ENCODE measurements at places on chromosomes 3 and 15.

DNA sequence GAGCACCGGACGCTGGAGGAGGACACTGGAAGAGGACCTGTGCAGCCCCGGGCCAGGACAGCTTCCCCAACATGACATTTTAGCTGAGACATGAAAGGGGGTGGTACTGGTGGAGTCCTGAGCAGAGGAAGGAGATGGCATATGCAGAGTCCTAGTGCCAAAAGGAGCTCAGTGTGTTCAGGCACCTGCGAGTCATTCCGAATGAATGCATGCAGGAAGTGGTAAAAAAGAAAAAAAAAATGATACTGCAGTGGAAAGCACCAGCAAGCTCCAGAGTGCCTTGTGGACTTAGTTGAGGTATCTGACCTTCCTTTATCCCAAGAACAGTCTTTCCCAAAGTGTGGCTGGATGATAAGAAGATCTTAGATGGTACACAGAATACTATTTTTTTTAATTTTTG is 6.6 kb upstream of the ZNF148 start:
- DNase-seq, result no peak

DNA sequence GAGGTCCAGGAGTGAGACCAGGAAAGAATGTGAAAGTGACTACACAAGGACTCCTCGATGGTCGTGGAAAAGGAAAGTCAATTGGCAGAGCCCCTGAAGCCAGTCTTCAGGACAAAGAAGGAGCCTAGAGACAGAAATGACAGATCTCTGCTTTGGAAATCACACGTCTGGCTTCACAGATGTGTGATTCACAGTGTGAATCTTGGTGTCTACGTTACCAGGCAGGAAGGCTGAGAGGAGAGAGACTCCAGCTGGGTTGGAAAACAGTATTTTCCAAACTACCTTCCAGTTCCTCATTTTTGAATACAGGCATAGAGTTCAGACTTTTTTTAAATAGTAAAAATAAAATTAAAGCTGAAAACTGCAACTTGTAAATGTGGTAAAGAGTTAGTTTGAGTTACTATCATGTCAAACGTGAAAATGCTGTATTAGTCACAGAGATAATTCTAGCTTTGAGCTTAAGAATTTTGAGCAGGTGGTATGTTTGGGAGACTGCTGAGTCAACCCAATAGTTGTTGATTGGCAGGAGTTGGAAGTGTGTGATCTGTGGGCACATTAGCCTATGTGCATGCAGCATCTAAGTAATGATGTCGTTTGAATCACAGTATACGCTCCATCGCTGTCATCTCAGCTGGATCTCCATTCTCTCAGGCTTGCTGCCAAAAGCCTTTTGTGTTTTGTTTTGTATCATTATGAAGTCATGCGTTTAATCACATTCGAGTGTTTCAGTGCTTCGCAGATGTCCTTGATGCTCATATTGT is 6.0 kb downstream of the CCR2 start:
- no peak for DNase-seq

GRCh38 chr15:58269455-58270414 is 131.6 kb downstream of the AQP9 start:
- no peak for DNase-seq

DNA sequence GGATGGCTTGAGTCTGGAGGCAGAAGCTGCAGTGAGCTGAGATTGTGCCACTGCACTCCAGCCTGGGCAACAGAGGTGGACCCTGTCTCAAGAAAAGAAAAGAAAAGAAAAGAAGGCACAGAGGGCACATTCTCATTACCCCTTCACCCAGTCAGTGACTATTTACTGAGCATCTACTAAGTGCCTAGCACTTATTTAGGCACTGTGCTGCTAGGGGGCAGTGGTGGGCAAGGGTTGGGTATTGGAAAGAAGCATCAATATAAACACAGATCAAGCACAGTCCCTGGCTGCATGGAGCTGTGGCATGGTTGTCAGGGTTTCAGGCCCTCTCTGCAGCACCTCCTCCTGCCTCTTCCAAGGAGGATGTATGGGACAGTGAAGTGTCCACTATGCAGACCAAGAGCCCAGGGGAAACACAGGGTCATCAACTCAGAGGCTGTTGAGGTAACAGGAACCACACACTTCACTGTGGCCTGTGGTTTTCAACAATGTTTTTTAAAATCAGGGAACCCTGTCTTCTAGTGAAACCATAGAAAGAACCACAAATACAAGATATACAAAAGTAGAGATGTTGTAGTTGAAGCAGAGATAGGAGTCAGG is 138.5 kb downstream of the RAB11A start:
- DNase-seq, result no peak

DNA sequence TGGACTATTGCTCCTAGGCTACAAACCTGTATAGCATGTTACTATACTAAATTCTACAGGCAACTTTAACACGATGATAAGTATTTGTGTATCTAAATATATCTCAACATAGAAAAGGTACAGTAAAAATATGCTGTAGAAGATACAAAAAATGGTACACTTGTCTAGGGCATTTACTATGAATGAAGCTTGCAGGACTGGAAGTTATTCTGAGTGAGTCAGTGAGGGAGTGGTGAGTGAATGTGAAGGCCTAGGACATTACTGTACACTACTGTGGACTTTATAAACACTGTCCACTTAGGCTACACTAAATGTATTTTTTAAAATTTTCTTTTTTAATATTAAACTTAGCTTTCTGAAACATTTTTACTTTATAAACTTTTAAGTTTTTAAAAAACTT is 140.5 kb upstream of the SGO1 start:
- DNase-seq, result no peak

GRCh38 chr3:45010811-45011333 is 15.2 kb upstream of the CLEC3B start:
- DNase-seq, result no peak

- no peak for DNase-seq
Observed at GRCh38 chr3:82262193-82262592, 500.7 kb upstream of the GBE1 start.

GRCh38 chr15:65804252-65804931 is 12.3 kb upstream of the DENND4A start:
- no peak for DNase-seq

DNA sequence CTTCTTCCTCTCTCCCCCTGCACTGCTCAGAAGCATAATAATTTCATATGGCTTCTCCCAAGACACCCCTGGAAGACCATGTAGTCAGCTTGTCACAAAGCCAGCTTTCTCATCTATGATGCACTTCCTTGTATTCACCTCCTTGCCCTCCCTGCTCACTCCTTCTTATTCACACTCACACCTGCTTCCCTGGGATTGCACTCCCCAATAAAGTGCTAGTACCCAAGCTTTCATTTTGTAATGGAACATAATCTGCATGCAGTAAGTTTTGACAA is 76.9 kb upstream of the FRMD4B start:
- no peak for DNase-seq

- DNase-seq, result no peak
Observed at GRCh38 chr3:126476166-126477060, 722 bp upstream of the ZXDC start.

- DNase-seq, result no peak
Observed at GRCh38 chr15:92391640-92392039, 2.0 kb upstream of the ST8SIA2 start.

- DNase-seq, result no peak
Observed at GRCh38 chr3:136783708-136784191, 31.6 kb upstream of the STAG1 start.

GRCh38 chr3:120506828-120507774 is 56.3 kb upstream of the FSTL1 start:
- DNase-seq, result no peak

DNA sequence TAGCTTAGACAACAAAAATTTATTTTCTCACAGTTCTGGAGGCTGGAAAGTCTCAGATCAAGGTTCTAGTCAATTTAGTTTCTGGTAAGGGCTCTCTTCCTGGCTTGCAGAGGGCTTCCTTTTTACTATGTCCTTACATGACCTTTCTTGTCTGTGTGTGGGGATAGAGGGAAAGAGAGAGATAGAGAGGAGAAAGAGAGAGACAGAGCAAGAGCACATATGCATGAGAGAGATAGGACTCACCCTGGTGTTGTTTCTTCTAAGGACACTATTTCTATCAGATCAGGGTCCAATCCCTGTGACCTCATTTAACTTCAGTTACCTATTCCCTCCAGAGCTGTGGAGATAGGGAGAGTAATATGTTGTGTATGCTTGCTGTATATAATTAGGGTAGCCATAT is 44.9 kb upstream of the TEX9 start:
- DNase-seq, result no peak

GRCh38 chr3:54164192-54164975 is 42.0 kb downstream of the CACNA2D3 start:
- DNase-seq, result no peak

DNA sequence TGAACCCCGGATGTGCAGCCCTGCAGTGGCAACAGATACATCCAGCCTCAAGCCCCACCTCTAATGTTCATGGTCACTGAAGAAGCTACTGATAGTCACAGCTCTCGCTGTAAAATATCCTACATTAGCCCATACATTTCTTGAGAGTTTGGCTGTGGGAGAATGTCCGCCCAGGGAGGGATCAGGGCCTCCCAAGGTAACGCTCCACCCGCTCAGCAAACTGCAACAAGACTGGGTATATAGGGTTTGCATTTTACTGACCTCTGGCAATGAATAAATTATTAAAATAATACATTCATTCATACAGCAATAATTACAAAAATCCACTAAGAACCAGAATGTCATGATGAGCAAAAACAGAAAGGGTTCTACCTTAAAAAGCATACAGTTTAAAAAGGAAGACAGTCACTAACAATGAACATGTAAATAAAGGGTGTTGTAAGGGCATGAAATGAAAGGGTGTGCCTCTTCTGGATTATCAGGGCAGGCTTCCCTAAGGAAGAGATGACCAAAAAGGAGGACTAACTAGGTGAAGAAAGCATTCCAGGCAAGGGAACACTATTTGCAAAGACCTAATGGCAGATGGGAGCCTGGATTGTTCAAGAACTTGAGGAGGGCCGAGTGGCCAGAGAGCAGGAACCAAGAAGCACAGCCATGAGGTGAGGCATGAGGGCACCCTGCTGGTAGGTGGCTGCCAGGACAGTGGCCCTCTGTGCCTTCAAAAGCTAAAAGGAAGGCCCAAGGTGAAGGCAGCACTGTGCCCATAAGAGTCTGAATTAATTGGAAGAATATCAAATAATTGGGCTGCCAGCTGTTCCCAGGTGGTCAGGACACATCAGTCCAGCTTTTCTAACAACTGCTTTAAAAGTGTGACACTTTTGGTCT is 28.1 kb upstream of the CTDSPL start:
- no peak for DNase-seq

- DNase-seq, result no peak
Observed at GRCh38 chr3:59641169-59641899, 591.5 kb upstream of the CFAP20DC start.

DNA sequence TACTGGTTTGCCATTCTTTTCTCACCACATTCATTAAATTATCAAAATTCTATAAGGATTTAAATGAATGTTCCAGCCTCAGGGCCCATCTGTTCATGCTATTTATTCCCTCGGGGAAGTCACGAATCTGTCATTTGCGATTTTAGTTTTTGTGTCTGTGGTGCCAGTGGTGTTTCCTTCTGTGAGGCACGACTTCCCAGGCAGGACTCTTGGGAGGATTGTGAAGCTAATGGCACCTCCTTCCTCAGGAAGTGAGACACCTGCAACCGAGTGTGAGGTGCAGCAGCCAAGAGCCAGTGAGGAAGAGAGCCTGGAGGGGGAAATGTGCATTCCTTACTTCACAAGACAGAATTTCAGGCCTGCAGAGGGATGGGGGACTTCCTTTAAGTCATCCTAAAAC is 24.1 kb downstream of the SV2B start:
- DNase-seq, result no peak

- no peak for DNase-seq
Observed at GRCh38 chr3:50302095-50303012, 1.0 kb downstream of the HYAL1 start.

GRCh38 chr15:71054286-71054952 is 60.9 kb upstream of the THSD4 start:
- no peak for DNase-seq

DNA sequence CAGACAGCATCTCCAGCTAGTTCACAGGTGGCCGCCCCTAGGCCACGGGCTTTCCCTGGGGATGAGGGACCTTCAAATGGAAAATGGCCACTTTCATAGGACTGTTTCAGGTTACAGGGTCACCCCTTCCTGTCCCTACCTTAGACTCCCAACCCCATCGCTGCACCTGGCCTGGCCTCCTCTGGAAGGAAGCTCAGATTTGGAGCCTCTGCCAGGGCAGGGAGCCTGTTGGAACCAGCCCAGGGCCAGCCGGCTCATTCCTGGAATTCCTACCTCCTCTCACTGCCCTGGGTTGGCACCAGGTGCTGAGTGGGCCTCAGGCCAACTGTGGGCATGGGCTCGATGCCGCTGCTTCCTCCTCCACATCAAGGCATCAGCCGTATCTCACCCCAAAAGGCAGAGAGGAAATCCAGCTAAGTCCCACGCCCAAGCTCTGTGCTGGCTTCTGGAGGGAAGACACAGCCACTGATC is 42.2 kb downstream of the KLHL25 start:
- DNase-seq, result no peak

- no peak for DNase-seq
Observed at GRCh38 chr3:192620275-192620674, 107.1 kb downstream of the FGF12 start.

GRCh38 chr3:12187448-12188327 is 29.0 kb upstream of the TIMP4 start:
- DNase-seq, result no peak

- no peak for DNase-seq
Observed at GRCh38 chr3:175193815-175194518, 334.8 kb downstream of the NAALADL2 start.

DNA sequence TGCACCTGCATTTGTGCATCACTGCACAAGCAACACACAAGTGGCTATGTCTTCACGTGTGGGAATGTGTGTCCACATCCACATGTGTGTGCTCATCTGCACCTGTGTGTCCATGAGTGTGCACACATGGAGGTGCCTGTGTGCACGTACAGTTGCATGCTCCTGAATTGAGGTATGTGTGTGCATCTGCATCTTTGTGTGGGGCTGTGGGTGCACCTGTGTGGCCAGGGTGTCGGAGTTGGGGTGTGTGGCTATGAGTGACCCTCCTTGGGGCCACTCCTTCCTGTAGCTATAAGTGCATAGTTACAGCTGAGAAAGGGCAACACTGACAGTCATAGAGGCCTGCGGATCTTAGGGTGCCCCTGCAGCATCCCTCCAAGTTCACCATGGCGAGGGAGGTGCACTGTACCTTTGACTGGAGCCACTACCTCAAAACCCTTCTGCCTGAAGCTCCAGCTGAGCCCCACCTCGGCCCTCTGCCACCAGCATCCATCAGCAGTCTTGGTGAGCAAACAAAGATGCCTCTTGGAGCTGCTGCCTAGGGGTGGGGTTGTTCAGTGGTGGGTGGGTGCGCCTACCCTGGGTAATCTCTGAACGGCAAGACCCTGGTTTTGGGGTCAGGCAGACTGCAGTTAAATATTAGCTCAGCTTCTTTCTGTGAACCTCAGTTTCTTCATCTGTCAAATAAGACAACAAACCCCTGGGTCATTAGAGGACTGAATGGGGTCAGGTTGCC is 5.2 kb upstream of the HHATL start:
- DNase-seq, result no peak

DNA sequence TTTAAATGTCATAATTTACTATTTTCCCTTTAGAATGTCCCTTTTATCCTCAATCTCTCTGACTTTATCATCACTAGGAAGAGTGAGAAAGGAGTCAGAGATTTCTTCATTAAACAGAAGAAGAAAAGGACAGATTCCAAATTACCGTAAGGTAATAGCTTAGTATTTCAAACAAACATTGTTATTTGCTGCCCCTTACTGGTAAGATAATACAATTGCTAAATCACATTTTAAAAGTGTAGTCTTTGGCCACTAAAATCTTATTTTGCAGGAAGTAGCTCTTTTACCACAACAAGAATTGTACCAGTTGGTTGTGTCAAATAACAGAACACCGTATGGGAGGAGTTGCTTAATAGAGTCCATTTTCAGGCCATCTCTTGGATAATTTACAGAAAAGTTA is 53.7 kb downstream of the CGGBP1 start:
- no peak for DNase-seq

- peak; percentile 50 for DNase-seq
Observed at GRCh38 chr15:69058830-69059556, 44.5 kb downstream of the NOX5 start.

Measured in stimulated activated CD8-positive, alpha-beta memory T cell treated with anti-CD3 and anti-CD28 coated beads, Interleukin-7, amount 100 ng/mL, for 1 hour (primary cell).